ENCODE measurements at places on chromosomes 7 and 10.

- DNase-seq: no peak
Measured at GRCh38 chr7:44101966-44102845, 1.9 kb upstream of the AEBP1 start.

- DNase-seq: no peak
Measured at GRCh38 chr10:131085091-131085860, 226.2 kb downstream of the TCERG1L start.

DNA sequence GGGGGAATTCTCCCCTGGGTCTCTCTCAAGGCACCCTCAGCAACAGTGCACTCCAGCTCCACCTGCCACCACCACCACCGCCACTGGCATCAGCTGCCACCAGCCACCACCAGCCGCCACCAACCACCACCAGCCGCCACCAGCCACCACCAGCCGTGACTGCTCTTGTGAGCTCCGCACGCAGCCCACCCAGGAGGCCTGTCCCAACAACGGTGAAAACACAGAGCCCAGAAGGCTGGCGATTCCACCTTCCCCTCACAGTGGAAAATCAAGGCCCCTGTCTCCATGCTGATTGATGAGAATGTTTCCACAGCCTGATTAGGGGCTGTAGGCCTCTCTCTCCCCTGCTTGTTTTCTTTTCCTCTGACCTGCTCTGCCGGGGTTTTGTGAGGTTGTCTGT lies 41.1 kb downstream of the COBL start:
- no peak for DNase-seq

GRCh38 chr10:122995936-122996335 lies 12.7 kb downstream of the IKZF5 start:
- no peak for DNase-seq

DNA sequence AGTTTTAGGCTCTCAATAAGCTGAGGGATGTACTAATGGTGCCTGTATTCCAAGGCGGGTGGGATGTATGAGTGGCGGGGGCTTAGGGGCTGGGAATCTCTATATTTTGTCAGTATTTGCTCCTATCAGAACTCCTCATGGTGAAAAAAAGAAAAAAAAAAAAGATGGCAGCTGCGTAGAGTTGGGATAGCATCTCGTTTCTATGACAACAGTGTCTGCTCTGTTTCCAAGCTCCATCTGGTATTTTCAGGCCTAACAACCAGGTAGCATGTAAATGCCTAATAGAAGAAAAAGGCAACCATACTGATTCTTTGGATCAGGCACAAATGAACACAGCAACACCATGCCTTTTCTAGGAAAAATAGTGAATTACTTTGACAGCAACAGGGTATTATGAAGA lies 11.7 kb upstream of the CCDC172 start:
- no peak for DNase-seq

- no peak for DNase-seq
Measured at GRCh38 chr7:154167807-154168206, 115.6 kb downstream of the DPP6 start.

- DNase-seq: no peak
Measured at GRCh38 chr10:58576751-58577436, 64.2 kb downstream of the BICC1 start.

DNA sequence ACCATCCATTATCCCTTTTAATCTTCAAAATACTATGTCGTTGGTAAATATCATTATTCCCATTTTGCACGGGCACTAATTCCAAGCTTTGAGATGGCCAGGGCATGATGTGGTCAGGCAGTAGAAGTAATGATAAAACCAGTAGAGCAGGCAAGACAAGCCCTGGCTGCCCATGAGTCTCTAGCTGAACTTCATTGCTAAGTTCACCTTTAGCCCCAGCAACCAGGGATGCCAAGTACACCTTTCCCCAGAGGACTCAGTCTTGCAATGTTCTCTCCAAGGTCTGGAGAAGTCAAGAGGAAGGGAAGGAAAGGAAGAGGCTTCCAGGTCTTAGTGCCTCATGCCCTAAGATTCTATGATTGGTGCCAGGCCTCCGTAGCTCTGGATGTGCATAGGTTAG lies 203.2 kb downstream of the PLXNA4 start:
- DNase-seq: no peak

GRCh38 chr7:28128608-28129007 lies 52.0 kb downstream of the JAZF1 start:
- no peak for DNase-seq

DNA sequence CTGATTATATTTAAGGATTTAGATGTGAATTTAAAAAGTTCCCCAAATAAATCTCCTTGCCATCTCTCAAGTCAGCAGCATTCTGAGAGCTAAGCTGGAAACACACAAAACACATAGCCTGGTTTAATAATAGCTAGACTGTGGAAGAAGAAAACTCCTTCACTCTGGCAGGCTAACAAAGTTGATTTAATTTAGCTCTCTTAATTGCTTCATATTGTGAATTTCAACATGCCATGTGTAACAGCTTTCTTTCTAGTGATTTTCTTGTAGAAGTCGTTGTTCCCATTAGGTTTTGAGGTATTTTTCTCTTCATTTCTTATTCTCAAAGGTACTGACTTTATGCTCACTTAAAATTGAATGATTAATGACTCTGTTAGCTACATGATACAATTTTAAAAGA lies 216.8 kb upstream of the AKR1E2 start:
- DNase-seq: no peak

DNA sequence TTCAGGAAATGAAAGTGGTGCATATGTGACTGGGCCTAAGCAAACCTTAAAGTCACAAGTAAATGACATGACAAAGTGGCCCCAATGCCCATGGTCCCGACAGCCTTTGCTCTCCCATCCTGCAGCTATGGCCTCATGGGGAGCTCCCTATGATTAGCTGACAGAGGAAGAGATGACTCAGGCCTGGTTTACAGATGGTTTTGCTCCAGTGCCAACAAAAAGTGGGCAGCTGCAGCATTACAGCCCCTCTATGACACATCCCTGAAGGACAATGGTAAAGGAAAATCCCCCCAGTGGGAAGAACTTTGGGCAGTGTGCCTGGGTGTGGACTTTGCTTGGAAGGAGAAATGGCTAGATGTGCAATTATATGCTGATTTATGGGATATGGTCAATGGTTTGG lies 105.1 kb upstream of the ADCY1 start:
- no peak for DNase-seq

DNA sequence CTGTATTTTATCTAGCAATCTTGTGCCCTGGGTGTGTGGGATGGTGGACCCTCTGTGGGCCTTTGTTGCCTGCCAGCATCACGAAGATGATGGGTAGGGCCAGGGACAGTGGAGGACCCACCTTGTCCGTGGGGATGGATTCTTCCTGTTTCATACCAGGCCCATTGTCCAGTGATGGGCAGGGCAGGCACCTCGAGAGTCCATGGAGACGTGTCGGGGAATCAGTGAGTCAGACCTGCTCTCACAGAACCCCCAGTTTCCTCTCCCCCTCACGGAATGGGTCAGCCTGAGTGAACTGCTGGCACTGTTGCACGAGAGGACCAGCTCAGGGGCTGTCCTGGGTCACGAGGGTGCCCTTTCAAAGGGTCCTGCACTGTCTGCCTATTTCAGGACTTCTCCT lies 401.2 kb downstream of the RPS24 start:
- no peak for DNase-seq

Measured in stimulated activated CD4-positive, alpha-beta T cell treated with anti-CD3 and anti-CD28 coated beads, Interleukin-4, amount 100 ng/mL, for 4 hours (primary cell).